ENCODE measurements at places on chromosomes 1 and 21.

- DNase-seq: no peak
These were observed 805 bp downstream of the SIM2 start for GRCh38 chr21:36699546-36700294.

DNA sequence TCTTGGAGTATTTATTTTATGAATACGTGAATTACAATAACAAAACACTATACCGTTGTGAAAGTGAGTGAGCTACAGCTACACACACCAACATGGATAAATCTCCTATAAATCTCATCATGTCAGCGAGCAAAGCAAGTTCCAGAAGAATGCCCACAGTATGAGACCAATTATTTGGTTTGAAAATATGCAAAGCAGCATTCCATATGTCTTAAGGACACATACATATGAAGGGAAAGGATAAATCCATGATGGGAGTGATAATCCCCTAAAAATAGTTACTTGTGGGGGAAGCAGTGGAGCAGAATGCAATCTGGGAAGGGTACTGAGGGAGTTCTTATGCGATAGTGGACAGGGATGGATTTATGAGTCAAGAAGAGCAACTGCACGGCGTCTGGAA, 261.3 kb downstream of the DISC1 start:
- DNase-seq: no peak

- no peak for DNase-seq
These were observed 25.7 kb upstream of the LDLRAP1 start for GRCh38 chr1:25517476-25518394.

GRCh38 chr1:240616018-240616417, 4.1 kb upstream of the GREM2 start:
- DNase-seq: no peak

GRCh38 chr1:169044296-169044695, 62.2 kb upstream of the ATP1B1 start:
- peak; percentile 94 for DNase-seq

GRCh38 chr1:231369282-231369681, 31.2 kb downstream of the SPRTN start:
- no peak for DNase-seq

GRCh38 chr1:4939266-4939665, 284.9 kb downstream of the AJAP1 start:
- DNase-seq: no peak

- DNase-seq: peak; percentile 13
These were observed 203.5 kb upstream of the ZNHIT6 start for GRCh38 chr1:85911742-85912141.

DNA sequence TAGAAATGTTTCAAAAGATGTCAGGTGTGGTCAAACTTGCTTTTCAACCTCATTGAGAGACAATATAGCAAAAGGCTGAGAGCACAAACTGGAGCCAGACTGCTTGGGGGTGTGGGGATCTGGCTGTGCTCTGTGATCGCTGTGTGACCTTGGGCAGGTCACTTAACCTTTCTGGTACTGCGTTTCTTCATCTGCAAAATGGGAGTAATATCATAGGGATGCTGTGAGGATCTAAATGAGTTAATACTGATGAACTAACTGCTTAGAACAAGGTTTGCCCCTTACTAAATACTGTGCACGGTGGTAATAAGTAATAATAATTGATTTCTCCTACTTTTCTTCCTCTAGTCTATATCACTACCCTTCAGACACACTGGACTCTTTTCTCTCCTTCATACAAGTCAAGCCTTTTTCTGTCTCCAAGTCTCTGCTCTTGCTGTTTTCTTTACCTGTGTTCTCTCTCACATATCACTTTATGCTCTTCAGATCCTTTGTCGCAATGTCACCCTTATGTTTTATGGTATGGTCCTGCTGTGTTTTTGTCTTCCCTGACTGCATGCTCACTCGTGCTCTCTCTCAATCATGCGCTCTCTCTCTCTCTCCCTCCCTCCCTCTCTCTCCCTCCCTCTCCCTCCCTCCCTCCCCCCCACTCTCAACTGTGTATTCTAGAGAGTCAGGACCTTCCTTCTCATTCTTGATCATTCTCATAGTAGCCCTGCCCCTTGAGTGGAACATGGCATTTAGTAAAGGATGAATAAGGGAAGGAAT, 3.3 kb downstream of the MGST3 start:
- DNase-seq: no peak

GRCh38 chr1:53732912-53733317, 6.0 kb downstream of the GLIS1 start:
- DNase-seq: no peak

GRCh38 chr1:85654066-85654782, 54.0 kb downstream of the ZNHIT6 start:
- DNase-seq: no peak

GRCh38 chr1:30822966-30823581, 65.5 kb upstream of the LAPTM5 start:
- DNase-seq: peak; percentile 18
